ENCODE measurements at places on chromosomes 5 and 9.

GRCh38 chr5:10130881-10131280 lies 118.8 kb downstream of the ATPSCKMT start:
- no peak for DNase-seq

DNA sequence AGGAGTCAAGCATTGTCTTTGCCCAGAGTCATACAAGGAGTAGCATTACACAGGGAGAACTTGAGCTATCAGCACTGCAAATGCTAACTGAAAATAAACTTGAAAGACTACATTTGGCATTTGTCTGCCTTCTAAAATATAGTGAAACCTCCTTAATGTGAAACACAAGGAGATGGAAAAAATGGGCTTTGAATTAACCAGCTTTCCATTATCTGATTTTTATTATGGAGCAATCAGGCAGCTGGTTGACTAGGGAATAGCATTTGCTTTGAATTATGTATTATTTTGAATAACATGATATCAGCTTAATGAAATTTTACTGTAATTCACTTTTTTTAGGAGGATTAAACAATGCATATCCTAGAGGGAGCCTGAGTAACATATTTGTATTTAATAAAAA lies 130.8 kb downstream of the GDNF start:
- DNase-seq: no peak

- DNase-seq: no peak
These were observed 15.2 kb upstream of the HMHB1 start for GRCh38 chr5:143796753-143797152.

GRCh38 chr9:71042448-71042990 lies 78.9 kb downstream of the TRPM3 start:
- no peak for DNase-seq

GRCh38 chr5:157574456-157575380 lies 857 bp downstream of the ADAM19 start:
- DNase-seq: no peak

GRCh38 chr5:155085282-155085989 lies 71.9 kb downstream of the KIF4B start:
- no peak for DNase-seq

DNA sequence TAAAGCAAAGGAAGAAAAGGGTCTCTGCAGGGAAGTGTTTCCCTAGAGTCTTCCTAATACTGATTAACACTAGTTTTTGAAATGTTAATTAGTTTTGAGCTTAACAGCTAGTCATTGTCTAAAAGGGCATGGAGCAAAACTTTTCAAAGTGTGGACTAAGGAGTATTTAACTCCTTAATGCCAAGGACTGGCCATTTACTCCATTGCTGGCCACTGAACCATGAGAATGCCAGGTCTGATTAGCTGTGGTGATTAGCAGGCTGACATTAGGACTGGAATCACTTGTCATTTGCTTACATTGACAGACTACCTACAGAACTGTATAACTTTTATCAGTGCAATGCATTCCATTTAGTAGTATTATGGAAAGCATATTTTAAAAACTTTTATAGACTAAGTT lies 987.0 kb downstream of the NR2F1-AS1 start:
- DNase-seq: no peak

- DNase-seq: no peak
These were observed 16.0 kb downstream of the HSD17B4 start for GRCh38 chr5:119468286-119468685.

GRCh38 chr5:139150367-139150999 lies 47.7 kb downstream of the SIL1 start:
- DNase-seq: no peak

DNA sequence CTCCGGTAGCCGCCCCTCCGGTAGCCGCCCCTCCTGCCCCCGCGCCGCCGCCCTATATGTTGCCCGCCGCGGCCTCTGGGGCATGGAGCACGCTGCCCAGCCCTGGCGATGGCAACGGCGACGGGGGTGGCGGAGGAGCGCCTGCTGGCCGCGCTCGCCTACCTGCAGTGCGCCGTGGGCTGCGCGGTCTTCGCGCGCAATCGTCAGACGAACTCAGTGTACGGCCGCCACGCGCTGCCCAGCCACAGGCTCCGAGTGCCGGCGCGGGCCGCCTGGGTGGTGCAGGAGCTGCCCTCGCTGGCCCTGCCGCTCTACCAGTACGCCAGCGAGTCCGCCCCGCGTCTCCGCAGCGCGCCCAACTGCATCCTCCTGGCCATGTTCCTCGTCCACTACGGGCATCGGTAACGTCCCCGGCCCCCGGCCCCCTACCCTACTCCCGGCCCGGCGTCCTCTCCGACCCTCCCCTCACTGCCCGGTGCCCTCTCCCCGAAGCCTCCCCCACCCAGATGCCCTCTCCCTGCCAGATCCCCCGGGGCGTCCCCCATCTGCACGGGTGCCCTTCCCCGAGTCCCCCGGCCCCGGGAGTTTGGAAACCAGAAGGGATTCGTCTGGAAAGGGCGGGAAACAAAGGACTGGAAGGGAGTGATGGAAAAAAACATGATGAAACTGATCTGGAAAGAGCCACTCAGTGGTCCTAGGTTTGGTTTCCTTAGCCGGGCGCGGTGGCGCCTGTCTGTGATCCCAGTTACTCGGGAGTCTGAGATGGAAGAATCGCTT lies 417 bp downstream of the SRD5A1 start:
- DNase-seq: no peak

GRCh38 chr5:133291524-133291923 lies 239.7 kb downstream of the HSPA4 start:
- no peak for DNase-seq

DNA sequence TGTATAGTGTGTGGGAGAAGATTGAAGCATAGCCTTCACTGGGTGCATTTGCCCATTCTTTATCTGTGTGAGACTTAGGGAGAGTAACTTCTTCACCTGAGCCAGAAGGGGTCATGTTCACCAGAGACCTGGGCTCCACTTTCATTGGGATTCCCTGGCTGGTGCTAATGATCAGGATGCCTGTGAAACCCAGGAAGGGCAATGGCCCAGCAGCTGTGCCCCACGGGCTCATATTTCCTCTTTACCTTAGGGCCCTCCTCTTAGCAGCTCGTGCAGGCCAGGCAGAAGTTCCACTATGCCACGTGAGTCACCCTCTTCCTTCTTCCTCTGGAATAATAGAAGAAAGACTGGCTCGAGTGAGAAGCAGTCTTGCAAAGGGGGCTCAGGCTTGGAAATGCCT lies 5.0 kb downstream of the PPARGC1B start:
- no peak for DNase-seq
